ENCODE measurements at places on chromosomes 5 and 9.
A peak's percentile ranks its signal among the peaks of the same experiment; 100 is the strongest.

GRCh38 chr5:84411832-84412605 is 27.3 kb upstream of the EDIL3 start:
- DNase-seq: no peak

DNA sequence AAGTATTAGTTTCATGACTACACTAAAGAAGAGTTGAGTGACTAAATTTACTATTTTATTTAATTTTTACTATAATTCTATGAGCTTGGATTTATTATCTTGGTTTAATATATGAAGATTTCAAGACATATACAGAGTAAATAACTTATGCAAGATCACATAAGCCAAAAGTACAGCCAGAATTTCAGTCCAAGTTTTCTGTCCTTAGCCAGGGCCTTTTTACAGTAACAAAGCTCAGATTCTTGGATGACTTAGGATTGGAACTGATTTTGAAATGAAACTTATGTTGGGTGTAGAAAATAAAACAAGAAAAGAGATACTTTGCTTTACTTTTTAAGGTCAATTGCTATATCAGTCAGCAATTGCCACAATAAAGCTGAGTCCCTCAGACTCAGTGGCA is 170.3 kb downstream of the MARCHF11 start:
- no peak for DNase-seq

DNA sequence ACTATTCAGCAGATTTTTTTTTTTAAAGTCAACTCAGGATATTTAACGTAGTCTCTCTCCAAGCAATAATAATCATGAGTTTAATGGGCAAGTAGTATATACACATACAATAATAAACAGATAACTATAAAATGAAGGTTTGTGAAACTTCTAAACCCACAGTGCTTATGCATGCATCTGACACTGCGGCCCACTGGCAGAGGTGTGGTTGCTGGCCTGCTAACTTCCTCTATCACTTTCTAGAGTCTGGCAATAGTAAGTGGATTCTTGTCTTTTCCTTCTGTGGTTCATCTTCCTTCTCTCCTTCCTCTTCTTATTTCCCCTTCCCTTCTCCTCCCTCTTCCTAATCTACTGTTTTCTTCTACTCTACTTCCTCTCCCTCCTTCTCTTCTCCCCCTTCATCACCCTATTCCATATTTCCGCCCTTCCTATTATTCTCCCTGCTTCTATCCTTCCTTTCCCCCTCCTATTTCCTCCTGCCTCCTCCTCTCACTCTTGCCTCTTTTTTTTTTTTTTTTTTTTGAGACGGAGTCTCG is 18.6 kb upstream of the AGXT2 start:
- no peak for DNase-seq

- DNase-seq: no peak
These were observed 57.8 kb downstream of the PARP8 start for GRCh38 chr5:50724262-50724661.

- no peak for DNase-seq
These were observed 2.7 kb upstream of the PHPT1 start for GRCh38 chr9:136846376-136847087.

GRCh38 chr5:126676195-126676624 is 75.5 kb downstream of the PHAX start:
- peak; percentile 40 for DNase-seq

- DNase-seq: no peak
These were observed 2.3 kb downstream of the GRHPR start for GRCh38 chr9:37424686-37425297.

- DNase-seq: no peak
These were observed 40.8 kb downstream of the CSF2 start for GRCh38 chr5:132114150-132115121.

All from activated CD4-positive, alpha-beta T cell treated with anti-CD3 and anti-CD28 coated beads for 24 hours (primary cell).